Cerebellar nuclear complex (tissue), 1 donor: ENCODE measurements at places on chromosomes 6 and 20.

GRCh38 chr6:132607544-132608233 is 16.4 kb downstream of the TAAR2 start:
- no peak for DNase-seq

GRCh38 chr6:29757282-29757681 is 34.0 kb downstream of the HLA-F start:
- DNase-seq = no peak

DNA sequence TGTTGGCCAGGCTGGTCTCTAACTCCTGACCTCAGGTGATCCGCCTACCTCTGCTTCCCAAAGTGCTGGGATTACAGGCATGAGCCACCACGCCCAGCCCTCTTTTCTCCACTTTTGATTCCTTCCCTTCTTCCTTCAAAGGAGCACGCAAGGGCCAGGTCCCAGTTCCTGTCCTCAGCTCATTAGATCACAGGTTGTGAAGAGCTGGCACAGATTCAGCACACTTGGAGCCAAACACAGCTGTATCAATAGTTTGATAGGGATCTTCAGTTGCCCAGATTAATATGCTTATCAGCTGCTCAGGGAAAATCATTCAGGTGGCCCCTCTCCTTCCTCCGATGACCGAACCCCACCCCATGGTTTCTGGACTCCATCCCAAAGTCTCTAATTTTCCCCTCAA is 14.4 kb upstream of the SLC22A23 start:
- no peak for DNase-seq

DNA sequence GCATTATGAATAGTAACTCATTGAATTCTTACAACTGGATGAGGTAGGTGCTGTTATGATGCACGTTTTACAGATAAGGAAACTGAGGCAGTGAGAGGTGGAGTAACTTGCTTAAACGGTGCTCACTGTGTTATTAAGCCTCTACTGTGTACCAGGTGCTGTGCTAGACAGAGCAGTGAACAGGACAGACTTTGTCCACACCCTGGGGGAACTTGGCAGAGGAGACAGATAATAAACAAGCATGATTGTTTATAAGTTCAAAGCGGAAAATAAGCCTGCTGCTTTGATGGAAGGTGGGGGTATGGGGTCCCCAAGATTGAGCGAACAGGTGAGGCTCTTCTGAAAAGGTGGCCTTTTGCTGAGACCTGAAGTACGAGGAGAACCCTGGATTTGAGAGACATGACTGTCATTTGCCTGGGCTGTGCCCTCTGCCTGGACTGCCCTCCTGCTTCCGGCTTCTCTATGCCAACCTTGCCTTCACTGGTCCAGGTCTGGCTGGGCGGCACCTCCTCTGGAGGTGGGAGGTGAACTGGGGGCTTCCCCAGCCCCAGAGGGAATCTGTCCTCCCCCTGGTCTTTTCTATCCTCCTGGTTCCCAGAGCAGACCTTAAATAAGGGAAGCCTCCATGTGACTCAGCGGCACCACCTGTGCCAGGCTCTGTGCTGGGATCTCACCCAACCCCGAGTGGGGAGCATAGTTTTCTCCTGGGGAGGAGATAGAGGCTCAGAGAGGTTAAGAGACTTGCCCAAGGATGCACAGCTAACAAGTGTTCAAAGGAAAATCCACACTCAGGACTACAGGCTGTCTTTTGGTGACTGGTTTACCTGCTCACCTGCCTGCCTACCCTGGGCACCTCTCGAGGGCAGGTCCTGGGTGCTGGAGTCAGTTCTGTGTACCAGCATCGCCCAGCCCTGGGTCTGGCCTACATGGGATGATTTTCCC is 59.1 kb downstream of the CEBPB start:
- DNase-seq = no peak

- DNase-seq = no peak
These were observed 44.1 kb downstream of the NHSL1 start for GRCh38 chr6:138454981-138455706.

DNA sequence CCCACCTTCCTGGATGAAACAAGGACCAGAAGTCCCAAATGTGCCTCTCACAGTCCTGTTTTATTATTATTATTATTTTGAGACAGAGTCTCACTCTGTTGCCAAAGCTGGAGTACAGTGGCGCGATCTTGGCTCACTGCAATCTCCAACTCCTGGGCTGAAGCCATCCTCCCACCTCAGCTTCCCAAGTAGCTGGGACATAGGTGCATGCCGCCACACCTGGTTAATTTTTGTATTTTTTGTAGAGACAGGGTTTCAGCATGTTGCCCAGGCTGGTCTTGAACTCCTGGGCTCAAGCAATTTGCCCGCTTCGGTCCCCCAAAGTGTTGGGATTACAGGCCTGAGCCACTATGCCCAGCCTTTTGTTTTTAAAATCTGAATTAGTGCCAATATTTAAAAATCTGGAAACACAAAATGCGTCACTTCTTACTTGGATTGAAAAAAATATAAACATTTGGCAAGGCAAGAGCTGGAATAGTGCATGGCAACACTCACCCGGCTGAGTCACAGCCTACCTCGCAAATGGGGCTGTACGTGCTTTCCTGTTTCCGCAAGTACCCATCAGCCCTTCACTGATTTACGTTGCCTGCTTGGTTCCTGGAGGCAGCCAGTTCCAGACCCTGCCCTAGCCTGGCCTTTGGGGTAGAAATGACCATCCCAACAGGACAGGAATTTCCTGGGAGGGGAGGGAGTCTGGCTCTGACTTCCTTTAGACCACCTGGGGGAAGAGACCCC is 6.3 kb downstream of the SDCBP2 start:
- no peak for DNase-seq
